Spinal cord (tissue), 10 donors: ENCODE measurements at places on chromosomes 16 and 17. TPM values are rescaled to one million over a fixed set of nuclear protein-coding genes. Genes with fewer than 3 reads are reported as not detected.

Gene CRYM
- polyA plus RNA-seq, result 4.0 TPM

Gene HOXB3
- 141 TPM for polyA plus RNA-seq

Gene DNAH2
- polyA plus RNA-seq, result 3.1 TPM

Gene SLFN13
- 1.0 TPM for polyA plus RNA-seq

Gene SULT1A2
- polyA plus RNA-seq, result 1.4 TPM

Gene SOST
- polyA plus RNA-seq, result 1.5 TPM

Gene AURKB
- 17.9 TPM for polyA plus RNA-seq

Gene TMIGD1
- not detected for polyA plus RNA-seq

Gene SSTR5
- 0.96 TPM for polyA plus RNA-seq

Gene PYCARD
- polyA plus RNA-seq, result 6.8 TPM

Gene GPR179
- polyA plus RNA-seq, result 6.3 TPM

Gene TEKT3
- 3.6 TPM for polyA plus RNA-seq

Gene VEZF1
- polyA plus RNA-seq, result 96.1 TPM

Gene KRT9
- polyA plus RNA-seq, result 0.11 TPM

Gene MILR1
- polyA plus RNA-seq, result 5.6 TPM

Gene MT4
- polyA plus RNA-seq, result not detected

Gene B4GALNT2
- 0.33 TPM for polyA plus RNA-seq

Gene ATP2A3
- polyA plus RNA-seq, result 4.6 TPM

Gene MEOX1
- polyA plus RNA-seq, result 0.35 TPM
